ENCODE measurements at places on chromosomes 2 and 18.

- no peak for DNase-seq
These were observed 113.7 kb downstream of the SPTBN1 start for GRCh38 chr2:54569745-54570301.

GRCh38 chr2:197677056-197677455 lies 1.7 kb upstream of the RFTN2 start:
- DNase-seq: no peak

GRCh38 chr2:126431136-126431535 lies 224.8 kb upstream of the GYPC start:
- DNase-seq: no peak

GRCh38 chr2:33166287-33166881 lies 219.6 kb downstream of the LTBP1 start:
- no peak for DNase-seq

DNA sequence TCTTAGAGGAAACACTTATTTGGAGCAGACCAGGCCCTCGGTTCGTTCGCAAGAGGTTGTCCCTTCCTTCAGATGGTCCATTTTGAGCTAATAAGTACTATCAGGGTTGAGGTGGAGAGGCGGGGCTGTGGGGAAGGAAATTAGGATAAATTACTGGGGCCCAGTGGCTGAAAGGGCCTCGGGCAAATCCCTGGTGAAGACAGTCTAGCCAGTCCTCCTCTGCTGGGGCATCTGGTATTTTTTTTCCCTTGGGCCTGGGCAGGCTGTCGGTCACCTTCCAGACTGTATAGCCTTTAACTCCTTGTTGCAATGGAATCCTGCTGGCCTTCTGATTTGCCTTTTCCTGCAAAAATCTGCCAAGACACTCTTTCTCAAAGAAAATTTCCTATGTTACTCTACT lies 1.7 kb upstream of the MYO3B start:
- DNase-seq: no peak

DNA sequence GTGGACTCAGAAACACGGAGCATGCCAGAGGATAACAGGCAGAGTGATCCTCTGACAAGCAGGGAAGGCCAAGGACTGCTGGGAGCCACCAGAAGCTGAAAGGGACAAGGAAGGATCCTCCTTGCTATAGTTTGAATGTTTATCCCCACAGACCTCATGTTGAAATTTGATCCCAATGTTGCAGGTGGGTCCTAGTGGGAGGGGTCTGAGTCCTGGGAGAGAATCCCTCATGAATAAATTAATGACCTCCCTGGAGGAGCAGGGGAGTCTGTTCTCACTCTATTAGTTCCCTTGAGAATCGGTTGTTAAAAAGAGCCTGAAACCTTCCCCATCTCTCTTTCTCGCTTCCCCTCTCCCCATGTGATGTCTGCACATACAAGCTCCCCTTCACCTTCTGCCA lies 124.4 kb downstream of the FBXO15 start:
- DNase-seq: no peak

DNA sequence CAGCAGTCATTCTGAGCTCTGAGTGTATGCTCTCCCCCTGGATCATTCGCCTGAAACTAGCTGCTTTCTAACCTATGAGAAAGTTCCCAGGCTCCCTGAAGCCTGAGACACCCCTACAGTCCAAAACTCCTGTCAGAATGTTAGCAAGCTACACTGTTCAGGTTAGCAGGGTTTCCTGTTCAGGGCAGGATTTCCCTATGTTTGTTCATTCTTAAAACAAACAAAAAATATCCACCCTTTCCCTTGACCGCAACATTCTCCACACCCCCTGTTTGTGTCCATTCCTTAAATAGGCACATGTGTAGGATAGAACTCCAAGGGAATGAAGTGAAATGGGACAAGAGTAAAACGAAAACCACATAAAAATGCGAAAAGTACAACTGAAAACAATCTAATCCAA lies 83.1 kb downstream of the KLF7 start:
- DNase-seq: no peak

- DNase-seq: no peak
These were observed 203.3 kb upstream of the SMAD2 start for GRCh38 chr18:48133671-48134251.

DNA sequence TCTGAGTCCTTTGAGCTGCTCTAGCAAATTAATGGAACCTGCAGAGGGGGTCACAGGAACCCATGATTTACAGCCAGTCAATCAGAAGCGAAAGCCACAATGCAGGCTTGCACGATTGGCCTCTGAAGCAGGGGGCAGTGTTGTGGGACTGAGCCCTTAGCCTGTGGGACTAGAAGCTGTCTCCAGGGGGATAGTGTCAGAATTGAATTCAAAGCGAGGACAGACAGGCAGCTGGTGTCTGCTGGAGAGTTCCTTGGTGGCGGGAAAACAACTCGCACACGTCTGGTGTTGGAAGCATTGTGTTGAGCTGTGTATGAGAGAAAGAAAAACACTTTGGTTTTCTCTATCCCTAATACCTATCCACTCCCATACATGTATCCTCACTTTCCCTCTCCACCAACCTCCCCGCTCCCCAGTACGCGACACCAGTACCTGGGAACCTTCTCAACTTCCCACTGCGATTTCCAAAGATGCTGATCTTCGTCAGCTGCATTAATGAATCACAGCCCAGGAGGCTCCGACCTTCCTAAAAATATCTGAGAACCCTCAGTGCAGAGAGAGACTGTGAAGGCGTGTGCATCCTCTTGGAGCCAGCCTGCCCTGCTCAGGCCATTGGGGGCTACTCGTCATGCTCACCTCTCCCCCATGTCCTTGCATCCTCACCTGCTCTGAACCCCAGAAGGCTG lies 88.2 kb downstream of the HS1BP3 start:
- no peak for DNase-seq

- DNase-seq: no peak
These were observed 35.5 kb upstream of the PELI1 start for GRCh38 chr2:64179582-64180321.

DNA sequence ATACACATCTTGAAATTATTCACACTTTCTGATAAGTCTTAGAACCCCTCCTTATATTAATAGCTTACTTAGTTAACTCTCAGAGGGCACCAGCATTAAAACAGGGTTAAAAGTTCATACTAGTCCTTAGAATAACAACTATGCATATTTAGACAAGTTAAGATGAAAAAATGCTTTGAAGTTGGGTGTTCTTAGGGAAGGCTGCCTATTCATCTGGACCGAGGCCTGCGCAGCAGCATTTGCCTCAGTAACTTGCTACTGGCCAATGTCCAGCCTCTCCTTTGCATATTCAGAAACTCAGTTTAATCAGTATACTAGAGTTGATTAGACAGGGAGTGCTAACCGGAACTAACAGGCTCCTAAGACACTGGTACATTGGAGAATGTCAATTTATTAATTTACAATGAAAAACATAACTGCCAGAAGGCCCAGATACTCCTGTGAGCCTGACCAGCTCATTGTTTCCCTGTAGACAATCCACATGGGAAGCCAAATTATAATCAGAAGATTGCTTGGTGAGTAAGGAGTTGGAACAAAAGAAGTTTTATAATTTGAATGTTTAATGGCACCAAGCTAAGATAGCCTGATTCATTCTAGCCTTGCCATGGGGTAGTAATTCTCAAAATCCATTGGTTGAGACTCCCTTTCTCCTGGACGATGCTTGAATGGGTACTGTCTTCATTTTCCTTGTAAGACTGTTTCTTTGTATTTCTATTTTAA lies 48.9 kb downstream of the DYNC1I2 start:
- DNase-seq: no peak

GRCh38 chr18:10070561-10071000 lies 156.8 kb downstream of the VAPA start:
- DNase-seq: no peak

GRCh38 chr2:7595206-7595605 lies 678.0 kb downstream of the RNF144A start:
- no peak for DNase-seq

DNA sequence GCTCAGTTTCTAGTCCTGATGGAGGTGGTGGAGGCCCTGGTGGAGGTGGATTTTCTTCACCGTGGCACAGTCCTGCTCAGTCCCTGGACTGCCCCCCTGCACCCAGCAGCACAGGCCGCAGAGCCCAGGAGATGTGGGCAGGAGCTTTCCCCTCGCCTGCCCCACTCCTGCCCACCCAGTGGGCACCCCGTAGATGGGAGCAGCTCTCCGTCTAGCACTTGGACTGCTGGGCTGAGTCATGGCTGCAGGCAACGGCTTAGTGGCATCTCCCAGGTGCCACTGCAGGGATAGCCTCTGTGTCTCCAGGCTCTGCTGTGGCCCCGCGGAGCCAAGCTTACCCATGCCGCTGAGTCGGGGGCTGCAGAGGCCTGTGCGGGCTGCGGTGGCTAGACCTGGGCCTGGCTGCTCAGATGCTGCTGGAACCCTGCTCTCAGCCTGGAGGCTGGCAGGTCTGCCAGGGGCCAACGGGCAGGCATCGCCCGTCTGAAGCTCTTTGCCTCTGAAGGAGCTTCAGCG lies 92.3 kb upstream of the CTDP1 start:
- DNase-seq: no peak

DNA sequence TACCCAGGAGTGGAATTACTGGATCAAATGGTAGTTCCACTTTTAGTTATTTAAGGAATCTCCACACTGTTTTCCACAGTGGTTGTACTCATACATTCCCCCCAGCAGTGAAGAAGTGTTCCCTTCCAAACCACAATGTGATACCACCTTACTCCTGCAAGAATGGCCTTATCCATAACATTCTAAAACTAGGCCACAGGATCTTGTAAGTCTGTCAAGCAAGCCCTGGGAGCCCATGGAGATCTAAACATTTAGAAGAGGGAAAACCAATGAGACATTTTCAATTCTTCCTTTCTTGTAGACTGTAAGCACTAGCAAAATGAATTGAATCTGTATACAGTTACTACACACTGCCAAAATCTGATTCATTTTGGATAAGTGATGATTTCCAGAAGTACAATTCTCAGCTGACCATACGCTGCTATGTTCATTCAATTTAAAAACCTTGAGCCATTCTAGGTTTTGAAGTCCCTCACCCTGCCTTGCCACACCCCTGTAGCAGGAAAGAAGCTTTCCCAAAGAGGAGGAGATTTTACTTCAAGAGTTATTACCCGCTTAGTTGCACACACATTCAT lies 149.1 kb downstream of the SLC8A1 start:
- no peak for DNase-seq

DNA sequence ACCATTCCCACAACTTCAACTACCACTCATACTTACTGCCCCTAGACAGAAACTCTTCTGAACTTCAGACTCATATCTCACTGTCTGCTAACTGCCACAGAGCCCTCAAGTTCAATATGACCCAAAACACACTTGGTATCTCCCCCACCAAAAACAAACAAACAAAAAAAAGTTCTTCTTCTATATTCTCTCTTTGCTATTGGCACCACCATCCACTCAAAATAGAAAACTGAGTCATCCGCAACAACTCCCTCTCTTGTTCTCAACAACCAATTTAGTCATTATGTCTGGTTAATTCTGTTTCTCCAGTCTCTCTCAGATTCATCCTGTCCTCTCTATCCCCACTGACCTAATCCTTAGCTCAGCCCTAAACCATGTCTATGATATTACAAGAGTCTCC lies 7.2 kb upstream of the DCTN1 start:
- no peak for DNase-seq

GRCh38 chr2:8627019-8627691 lies 54.7 kb upstream of the ID2 start:
- no peak for DNase-seq

DNA sequence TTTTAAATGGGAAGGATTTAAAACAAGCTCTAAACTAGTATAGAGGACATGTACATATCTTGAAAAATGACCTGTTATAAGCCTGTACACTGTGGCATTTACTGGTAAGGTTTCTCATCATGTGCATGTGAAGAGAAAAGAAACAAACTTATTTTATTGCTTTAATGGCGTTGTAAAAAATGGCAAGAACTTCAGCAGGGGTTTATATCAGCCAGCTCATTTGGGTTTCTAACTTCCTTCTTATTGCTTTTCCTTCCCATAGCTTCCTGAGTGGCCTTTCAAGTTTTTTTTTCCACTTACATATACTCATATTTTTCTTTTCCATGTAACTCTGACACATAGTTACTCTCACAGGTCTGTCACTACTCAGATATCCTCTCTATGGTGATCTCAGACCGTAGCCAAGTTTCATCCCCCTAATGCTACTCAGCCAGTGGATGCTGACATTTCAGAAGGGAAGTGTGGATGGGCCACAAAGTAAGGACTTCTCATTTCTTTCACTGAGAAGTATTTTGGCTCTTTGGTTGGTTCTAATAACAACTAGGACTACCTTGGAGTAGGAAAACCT lies 198.2 kb downstream of the PARD3B start:
- no peak for DNase-seq

GRCh38 chr18:3266062-3266608 lies 4.2 kb downstream of the MYL12B start:
- no peak for DNase-seq

GRCh38 chr18:51522338-51522737 lies 324.9 kb upstream of the MEX3C start:
- no peak for DNase-seq

DNA sequence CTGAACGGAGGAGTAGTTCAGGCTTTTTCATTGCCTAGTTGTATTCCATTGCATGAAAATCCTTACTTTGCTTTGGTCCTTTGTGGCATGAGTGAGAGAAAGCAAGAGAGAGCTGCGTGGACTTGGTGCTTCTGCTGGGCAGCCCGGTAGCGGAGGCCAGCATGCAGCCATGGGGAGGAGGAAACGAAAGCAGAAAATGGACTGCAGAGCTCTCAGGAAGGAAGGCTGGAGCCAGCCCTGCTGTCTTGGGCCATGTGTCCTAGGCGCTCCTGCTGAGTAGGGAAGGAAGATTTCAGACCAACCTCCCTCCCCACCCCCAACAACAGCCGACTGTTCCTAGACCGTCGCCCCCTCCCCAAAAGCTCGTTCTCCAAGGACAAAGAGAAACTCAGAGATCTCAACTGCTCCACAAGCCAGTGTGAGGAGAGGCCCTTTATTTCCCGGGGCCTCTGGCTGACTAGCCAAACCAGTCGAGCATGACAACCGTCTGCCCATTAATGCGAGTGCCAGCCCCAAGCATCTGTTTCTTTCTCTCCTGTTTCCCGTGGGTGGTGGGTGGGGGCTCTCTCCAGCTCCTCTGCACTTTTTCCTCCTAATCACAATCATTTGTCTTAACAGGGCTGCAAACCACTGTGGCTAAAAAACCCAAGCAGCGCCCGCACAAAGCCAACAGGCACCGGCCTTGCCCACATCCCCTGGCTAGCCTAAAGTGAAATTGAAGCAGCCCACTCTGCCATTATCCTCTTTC lies 66.8 kb upstream of the FZD7 start:
- DNase-seq: no peak

- DNase-seq: no peak
These were observed 137.1 kb downstream of the ZEB2 start for GRCh38 chr2:144382849-144383248.

DNA sequence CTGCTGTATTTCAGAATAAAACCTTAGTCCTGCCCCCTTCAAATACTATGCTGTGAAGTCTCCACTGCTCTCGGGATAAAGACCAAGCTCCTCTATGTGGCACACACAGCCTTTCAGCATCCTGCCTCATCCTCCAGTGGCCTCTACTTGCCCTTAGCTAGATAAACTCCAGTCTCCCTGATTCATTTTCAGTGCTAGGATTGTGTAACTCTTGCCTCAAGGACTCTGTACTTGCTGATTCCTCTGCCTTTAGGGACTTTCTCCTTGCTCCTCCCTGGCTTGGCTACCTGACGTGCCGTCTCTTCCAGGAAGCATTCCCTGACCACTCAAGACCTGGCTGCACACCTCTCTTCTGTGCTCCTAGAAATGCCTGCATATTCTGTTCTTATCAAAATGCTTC lies 416.7 kb downstream of the MTX2 start:
- DNase-seq: no peak

GRCh38 chr18:13456736-13457271 lies 238.2 kb downstream of the LDLRAD4 start:
- no peak for DNase-seq

Measured in RKO (cell line).